Stimulated activated CD4-positive, alpha-beta T cell treated with anti-CD3 and anti-CD28 coated beads, Interleukin-1b, Interleukin-23, amount 100 ng/mL, for 1 hour (primary cell): ENCODE measurements at places on chromosomes 6 and 20.

DNA sequence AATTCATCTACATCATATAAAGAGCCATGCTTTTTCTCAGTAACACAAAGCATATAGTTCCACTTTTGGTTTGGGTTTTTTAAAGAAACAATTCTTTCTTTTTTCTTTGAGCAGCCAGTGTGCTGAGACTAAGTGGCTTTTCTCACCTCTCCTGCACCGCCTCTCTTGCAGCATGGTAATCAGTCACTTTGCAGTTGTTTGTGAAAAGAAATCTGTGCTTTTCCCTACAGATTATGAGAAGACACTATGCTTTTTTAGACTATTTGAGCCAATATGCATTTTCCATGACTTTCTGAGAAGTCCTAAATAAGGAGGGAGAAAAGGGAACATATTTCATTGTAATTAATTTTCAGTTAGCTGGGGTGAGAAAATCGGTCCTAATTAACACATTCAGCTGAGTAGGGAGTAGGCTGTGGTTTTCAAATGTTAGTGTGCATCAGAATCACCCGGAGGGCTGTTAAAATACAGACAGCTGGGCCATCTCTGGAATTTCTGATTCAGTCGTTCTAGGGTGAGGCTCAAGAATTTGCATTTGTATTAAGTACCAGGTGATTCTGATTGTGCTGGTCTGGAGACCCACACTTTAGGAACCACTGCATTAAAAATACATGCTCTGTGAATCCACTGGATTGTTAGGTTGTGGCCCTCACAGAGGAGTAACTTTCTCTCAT, 155.2 kb downstream of the TINAG start:
- DNase-seq, result no peak

GRCh38 chr6:116118608-116119007, 7.3 kb downstream of the COL10A1 start:
- DNase-seq, result no peak

DNA sequence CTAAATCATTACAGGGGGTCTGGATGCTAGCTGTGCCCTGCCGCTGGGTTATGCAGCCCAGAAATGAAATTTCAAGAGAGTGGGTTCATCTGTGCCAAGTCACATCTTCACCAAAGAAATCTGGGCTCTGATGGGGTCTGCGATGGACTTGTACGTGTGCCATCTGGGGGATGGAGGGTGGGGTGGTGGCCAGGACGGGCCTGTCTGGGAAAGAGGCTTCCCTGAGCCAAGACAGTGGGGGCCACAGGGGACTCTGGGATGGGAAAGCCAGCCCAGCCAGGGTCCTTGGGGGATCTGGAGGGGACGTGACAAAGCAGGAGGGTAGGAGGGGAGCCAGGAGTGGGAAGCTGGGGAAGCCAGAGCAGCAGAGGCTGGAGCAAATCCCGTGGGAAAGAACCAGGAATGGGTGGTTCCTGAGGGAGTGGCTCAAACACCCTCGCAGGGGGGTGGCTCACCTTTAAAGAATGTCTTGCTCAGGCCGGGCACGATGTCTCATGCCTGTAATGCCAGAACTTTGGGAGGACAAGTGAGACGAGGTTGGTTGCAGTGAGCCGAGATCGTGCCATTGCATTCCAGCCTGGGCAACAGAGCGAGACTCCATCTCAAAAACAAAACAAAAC, 36.3 kb upstream of the SULF2 start:
- no peak for DNase-seq

GRCh38 chr6:161300823-161301222, 27.0 kb upstream of the AGPAT4 start:
- no peak for DNase-seq

DNA sequence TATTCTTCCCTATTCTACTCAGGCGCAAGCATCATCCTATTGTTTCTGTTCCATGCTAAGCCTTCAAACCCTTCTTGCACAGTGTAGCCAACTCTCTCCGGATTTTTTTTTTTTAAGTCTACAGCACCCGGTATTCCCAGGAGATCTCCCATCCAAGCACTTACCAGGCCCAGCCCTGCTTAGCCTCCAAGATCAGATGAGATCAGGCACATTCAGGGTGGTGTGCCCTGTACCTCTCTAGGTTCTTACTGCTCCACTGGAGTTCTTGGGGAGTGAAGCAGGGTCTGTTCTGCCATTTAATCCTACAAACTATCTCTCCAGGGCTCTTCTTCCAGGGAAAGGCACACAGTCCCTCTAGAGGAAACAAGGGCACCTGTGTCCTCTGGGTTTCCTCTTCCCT, 14.9 kb upstream of the NUP153 start:
- DNase-seq, result no peak
